Hematopoietic multipotent progenitor cell (in vitro differentiated cells): ENCODE measurements at places on chromosomes 7 and 10. TPM values are rescaled to one million over a fixed set of nuclear protein-coding genes. Genes with fewer than 3 reads are reported as not detected.

Gene HBP1
- total RNA-seq = 75.7 TPM

Gene YAE1
- total RNA-seq = 7.8 TPM

- DNase-seq = no peak
Measured at GRCh38 chr10:127370601-127371000, 174.2 kb upstream of the INSYN2A start.

DNA sequence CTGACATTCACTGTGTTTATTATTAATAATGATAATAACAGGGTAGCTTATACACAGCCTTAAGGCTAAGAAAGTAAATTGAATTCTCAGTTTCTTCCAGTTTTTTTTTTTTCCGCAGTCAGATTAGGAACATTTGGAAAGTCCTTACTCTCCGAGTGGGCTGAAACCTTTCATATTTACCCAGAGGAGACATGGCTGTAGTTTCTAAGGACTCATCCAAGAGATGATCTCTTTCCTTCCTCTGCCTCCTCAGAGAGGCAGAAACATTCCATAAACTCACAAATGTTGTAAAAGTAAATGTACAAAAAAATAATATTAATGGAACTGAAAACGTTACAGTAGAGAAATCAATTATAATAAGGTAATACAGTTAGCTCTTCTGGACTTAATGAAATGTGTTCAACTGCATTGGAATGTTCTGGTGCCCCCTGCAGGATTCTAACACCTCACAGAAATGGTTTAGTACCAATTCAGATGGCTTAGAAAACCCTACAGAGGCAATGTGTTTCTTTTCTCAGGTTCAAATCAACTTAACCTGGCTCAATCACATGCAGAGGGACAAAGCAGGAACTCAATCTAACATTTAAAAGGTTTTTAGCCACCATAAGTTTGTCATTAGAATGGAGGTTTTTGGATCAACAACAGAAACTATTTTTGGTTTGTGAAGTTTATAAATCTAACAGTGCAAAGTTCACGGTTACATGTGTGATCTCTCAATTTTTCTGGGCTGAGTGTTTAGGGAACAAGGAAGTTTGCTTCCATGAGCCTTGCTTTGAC is 71.7 kb downstream of the ICA1 start:
- no peak for DNase-seq

- DNase-seq = no peak
Measured at GRCh38 chr7:28533731-28534531, 121.6 kb downstream of the CREB5 start.

GRCh38 chr7:31934551-31934950 is 135.7 kb downstream of the PDE1C start:
- no peak for DNase-seq

GRCh38 chr7:47513741-47514241 is 68.1 kb downstream of the TNS3 start:
- peak; percentile 44 for DNase-seq

- no peak for DNase-seq
Measured at GRCh38 chr10:65618126-65618525, 1307.7 kb upstream of the LRRTM3 start.

DNA sequence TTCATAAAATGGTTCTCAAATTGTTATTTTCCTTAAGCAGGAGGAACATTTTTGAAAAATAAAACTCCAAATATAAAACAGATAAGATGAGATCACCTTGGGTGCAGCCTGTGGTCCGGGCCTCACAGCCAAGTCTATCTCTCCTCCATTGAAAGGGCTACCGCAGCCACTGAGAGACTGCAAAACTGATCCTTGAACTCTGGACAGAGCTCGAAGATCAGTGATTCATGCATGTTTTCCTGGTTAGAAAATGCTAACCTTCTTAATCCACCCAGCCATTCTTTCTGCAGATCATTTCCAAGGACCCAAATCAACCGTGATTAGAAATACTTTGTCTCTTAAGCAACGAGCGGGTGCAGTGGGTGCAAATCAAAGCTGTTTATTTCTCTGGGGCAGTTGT is 378.8 kb downstream of the PLXDC2 start:
- DNase-seq = no peak

DNA sequence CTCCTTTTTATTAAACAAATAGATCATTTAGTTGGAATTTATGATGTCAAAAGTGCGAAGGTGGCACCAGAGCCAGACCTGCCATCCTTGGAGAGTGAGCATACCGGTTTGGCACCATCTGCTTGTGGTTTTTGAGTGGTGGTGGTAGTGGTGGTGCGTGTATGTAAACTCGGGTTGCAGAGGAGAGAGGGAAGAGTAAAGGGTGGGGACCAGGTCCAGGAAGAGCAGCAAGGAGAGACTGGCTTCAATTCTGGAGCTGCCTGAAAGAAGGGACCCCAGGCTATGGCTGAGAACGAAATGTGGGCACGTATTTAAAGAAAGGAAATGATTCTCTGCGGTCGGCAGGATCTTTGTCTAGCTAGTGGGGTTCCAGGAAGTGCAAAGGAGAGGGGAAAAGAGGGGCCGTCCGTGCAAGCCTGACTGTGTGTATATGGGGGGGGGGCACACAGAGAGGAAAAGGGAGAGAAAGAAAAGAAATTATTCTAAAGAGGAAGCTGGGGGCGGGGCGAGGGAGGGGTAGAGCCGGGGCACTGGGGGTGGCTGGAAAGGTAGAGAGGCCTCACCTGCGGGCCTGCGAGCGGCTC is 448 bp upstream of the GOLGA7B start:
- DNase-seq = no peak

- peak; percentile 68 for DNase-seq
Measured at GRCh38 chr7:151351967-151352366, 10.4 kb downstream of the NUB1 start.

GRCh38 chr10:118918116-118918515 is 111.4 kb upstream of the NANOS1 start:
- no peak for DNase-seq

GRCh38 chr10:32377458-32378259 is 30.7 kb upstream of the EPC1 start:
- peak; percentile 79 for DNase-seq

DNA sequence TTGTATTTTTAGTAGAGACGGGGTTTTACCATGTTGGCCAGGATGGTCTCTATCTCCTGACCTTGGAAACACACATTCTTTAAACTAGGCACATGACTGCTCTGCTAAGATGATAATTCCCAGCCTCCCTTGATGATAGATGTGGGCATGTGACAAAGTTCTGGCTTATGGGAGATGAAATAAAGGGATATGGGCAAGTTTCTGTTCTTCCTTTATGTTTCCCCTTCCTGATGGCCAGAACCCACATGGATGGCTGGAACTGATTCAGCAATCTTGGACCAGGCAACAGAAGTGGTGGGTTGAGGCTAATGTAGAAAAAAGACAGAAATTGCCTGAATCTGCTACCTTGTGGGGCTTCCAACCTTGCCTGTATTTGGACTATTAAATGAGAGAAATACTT is 60.7 kb upstream of the NRP1 start:
- DNase-seq = no peak

DNA sequence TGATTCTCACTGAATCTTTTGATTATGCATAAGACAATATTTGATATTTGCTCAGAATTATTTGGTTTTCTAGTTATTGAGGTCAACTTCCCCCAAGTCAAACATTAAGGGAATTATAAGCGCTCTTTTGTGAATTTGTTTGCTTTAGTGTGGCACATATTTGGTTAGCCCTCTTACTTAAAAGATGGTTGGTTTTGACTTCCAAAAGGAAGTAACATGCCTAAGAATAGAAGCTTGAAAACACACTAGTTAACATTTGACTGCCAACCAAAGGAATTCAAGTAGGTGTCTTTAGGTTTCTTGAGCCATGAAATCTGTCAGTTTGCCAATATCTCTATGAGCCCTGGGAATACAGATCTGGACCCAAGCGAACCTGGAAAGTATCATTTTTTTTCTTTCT is 24.9 kb downstream of the STEAP4 start:
- no peak for DNase-seq

DNA sequence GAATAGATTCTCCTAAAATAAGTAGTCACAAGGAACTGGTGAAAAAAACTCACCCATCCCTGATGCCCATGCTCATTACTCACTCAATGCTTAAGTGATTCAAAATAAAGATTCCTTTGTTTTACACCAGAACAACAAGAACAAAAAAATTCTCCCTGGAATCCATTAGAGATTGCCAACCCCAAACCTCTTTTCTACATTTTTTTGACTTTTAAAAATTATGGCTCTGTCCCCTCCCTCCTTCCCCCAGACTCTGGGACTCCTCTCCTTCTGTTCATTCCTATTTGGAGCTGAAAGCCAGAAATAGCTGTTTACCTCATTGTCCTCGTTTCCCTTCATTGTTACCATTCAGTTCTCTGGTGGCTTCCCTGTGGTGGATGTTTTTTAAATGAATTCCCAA is 63.2 kb upstream of the FHIP2A start:
- DNase-seq = no peak
